ENCODE measurements at places on chromosomes 3 and 15. TPM values are rescaled to one million over a fixed set of nuclear protein-coding genes. Genes with fewer than 3 reads are reported as not detected.

GRCh38 chr3:25033407-25034029, 394.5 kb upstream of the RARB start:
- H3K27ac ChIP-seq = no peak overlapping the region
- no peak overlapping the region for H3K4me3 ChIP-seq
- no peak for DNase-seq
- no peaks in the 10 kb centered on the region for H3K36me3 ChIP-seq

KCNMB2 gene
- total RNA-seq = 0.17 TPM

DNA sequence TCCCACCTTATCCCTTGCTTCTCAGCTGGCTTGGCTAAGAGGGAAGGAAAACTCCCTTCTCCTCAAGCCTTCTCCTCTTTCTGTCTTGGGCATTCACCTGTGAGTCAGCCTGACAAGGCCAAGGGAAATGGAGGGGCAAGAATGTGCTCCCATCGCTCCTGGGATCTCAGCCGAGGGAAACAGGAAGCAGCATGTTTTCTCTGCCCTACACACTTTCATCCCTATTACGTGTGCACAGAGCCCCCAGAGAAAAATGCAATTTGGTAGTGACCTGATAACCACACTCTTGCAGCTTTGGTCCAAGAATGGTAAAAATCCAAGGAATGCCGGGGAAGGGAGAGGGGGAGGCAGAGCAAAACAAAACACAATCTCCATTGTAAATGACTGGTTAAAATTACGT, 32.9 kb upstream of the MTMR10 start:
- no peaks in the 10 kb centered on the region for H3K36me3 ChIP-seq
- peak overlapping the region; percentile 44 for H3K27ac ChIP-seq
- DNase-seq = peak; percentile 99
- H3K4me1 ChIP-seq = peaks cover 6% of the 10 kb centered on the region

RASL12 gene
- 50.5 TPM for total RNA-seq

ACKR4 gene
- 1.8 TPM for total RNA-seq

ASB14 gene
- total RNA-seq = not detected

GRCh38 chr3:58260733-58261132, 23.1 kb downstream of the ABHD6 start:
- peak overlapping the region; percentile 25 for H3K27ac ChIP-seq
- peak; percentile 68 for DNase-seq
- H3K4me3 ChIP-seq = no peak overlapping the region
- H3K36me3 ChIP-seq = no peaks in the 10 kb centered on the region
- no peaks in the 10 kb centered on the region for H3K27me3 ChIP-seq
- H3K4me1 ChIP-seq = peaks cover 8% of the 10 kb centered on the region

FGF12 gene
- 0.17 TPM for total RNA-seq

CLDN18 gene
- not detected for total RNA-seq

IGSF10 gene
- total RNA-seq = 45.9 TPM

GRCh38 chr15:34725556-34725955, 29.2 kb downstream of the GJD2 start:
- no peaks in the 10 kb centered on the region for H3K27me3 ChIP-seq
- DNase-seq = peak; percentile 42
- H3K4me1 ChIP-seq = peaks cover 2% of the 10 kb centered on the region
- no peak overlapping the region for H3K27ac ChIP-seq
- no peaks in the 10 kb centered on the region for H3K36me3 ChIP-seq

DNA sequence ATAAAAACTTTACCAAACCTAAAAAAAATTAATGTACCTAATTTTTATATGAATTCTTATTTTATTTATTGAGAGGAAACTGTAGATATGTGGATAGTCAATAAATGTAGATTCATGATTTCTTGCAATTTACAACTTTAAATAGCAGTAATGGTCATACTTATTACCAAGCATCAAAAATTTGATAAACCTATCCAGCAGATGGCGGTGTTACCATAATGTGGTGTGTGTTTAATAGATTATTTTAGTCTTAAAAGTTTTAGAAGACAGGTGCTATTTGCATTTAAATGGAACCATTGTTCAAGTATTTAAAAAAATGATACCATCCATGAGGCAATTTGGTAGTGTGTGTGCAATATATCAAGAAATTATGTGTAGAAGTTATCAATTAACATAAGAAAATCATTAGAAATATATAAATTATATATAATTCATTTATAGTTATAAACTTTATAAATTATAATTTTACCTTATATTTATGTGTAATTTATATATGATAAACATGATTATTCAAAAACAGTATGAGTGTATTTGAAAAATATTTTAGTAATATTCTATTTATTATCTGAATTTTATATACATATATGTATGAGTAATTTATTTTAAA, 176.0 kb upstream of the BCHE start:
- peak; percentile 20 for DNase-seq
- no peaks in the 10 kb centered on the region for H3K27me3 ChIP-seq
- H3K4me1 ChIP-seq = no peaks in the 10 kb centered on the region

DNA sequence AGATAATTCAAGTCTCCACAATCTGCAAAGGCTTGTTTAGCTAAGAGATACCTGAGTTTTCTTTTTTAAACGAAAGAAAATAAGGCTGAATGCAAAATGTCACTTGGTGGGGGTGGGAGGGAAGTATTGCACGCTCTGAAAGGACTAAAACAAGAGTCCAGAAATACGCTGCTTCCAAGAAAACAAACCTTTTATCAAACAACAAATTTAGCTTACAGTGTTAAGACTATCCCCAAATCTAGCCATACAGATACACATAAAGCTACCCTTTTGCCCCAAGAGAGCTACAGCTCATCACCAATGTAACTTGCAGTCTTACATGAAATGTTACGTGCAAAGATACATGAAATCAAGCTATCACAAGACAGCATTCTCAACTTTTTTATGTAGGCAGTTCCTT, 522.5 kb downstream of the FOXP1 start:
- H3K4me1 ChIP-seq = peaks cover 9% of the 10 kb centered on the region
- no peaks in the 10 kb centered on the region for H3K27me3 ChIP-seq
- peak overlapping the region; percentile 13 for H3K4me3 ChIP-seq
- DNase-seq = no peak
- H3K36me3 ChIP-seq = no peaks in the 10 kb centered on the region

PYGO1 gene
- 10.1 TPM for total RNA-seq

EXD1 gene
- 0.17 TPM for total RNA-seq

- H3K27me3 ChIP-seq = peaks cover 3% of the 10 kb centered on the region
- H3K4me1 ChIP-seq = no peaks in the 10 kb centered on the region
- no peak overlapping the region for H3K27ac ChIP-seq
- H3K36me3 ChIP-seq = no peaks in the 10 kb centered on the region
Observed at GRCh38 chr3:101527441-101527840, 14.4 kb upstream of the SENP7 start.

AGBL1 gene
- not detected for total RNA-seq

DNA sequence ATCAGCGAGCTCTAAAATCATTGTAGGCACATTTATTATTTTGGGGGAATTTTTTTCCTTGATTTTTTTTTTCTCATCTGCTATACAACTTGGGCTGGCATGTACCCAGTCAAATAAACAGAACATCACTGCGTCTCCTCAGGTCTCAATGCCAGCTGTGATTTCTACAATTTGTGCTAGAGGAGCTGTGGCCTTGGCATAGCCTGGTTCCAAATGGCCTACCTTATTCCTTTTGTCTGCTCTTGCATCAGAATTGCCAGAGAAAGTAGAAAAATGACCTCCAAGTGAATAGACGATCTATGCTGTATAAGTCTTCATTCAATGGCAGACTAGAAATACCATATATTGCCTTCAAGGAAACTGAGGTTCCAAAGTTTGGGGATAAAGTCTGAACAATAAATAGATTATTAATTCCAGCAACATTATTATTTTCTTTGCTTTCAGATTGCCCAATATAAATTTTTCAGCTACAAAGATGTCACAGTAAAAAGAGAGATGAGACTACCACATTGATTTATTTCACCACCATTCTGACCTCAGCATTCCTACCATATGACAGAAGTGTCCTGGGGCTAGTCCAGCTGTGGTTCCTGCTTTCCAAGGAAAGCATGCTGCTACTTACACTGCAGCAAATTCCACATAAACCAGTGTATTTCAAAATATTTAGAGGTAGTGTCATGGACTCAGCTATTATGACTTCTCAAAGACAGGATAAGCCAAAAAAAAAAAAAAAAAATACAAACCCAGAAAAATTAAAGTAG, 493.9 kb upstream of the ZNF385D start:
- DNase-seq = peak; percentile 89
- no peaks in the 10 kb centered on the region for H3K27me3 ChIP-seq
- no peak overlapping the region for H3K4me3 ChIP-seq
- no peaks in the 10 kb centered on the region for H3K36me3 ChIP-seq

- no peaks in the 10 kb centered on the region for H3K36me3 ChIP-seq
- no peaks in the 10 kb centered on the region for H3K27me3 ChIP-seq
- DNase-seq = no peak
- H3K27ac ChIP-seq = no peak overlapping the region
- peaks cover 14% of the 10 kb centered on the region for H3K4me1 ChIP-seq
- H3K4me3 ChIP-seq = no peak overlapping the region
Observed at GRCh38 chr3:36476286-36476942, 96.1 kb downstream of the STAC start.

GRCh38 chr3:70806556-70806955, 494.1 kb upstream of the MDFIC2 start:
- H3K4me3 ChIP-seq = no peak overlapping the region
- H3K4me1 ChIP-seq = no peaks in the 10 kb centered on the region
- no peak for DNase-seq
- H3K36me3 ChIP-seq = no peaks in the 10 kb centered on the region
- H3K27me3 ChIP-seq = no peaks in the 10 kb centered on the region

DNA sequence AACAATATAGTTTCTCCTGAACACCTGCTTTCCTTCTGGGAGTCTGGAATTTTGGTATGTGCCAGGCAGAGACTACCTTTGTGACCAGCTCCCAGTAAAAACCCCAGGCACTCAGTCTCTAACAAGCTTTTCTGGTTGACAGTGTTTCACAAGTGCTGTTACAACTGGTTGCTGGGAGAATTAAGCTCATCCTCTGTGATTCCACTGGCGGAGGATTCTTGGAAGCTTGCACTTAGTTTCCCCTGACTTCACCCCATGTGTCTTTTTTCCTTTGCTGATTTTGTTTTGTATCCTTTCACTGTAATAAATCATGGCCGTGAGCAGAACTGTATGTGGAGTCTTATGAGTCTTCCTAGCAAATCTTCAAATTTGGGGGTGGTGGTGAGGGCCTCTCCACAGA, 5.7 kb upstream of the TAGLN3 start:
- H3K4me1 ChIP-seq = no peaks in the 10 kb centered on the region
- no peak overlapping the region for H3K4me3 ChIP-seq
- no peaks in the 10 kb centered on the region for H3K27me3 ChIP-seq

TMEM40 gene
- total RNA-seq = not detected

DNA sequence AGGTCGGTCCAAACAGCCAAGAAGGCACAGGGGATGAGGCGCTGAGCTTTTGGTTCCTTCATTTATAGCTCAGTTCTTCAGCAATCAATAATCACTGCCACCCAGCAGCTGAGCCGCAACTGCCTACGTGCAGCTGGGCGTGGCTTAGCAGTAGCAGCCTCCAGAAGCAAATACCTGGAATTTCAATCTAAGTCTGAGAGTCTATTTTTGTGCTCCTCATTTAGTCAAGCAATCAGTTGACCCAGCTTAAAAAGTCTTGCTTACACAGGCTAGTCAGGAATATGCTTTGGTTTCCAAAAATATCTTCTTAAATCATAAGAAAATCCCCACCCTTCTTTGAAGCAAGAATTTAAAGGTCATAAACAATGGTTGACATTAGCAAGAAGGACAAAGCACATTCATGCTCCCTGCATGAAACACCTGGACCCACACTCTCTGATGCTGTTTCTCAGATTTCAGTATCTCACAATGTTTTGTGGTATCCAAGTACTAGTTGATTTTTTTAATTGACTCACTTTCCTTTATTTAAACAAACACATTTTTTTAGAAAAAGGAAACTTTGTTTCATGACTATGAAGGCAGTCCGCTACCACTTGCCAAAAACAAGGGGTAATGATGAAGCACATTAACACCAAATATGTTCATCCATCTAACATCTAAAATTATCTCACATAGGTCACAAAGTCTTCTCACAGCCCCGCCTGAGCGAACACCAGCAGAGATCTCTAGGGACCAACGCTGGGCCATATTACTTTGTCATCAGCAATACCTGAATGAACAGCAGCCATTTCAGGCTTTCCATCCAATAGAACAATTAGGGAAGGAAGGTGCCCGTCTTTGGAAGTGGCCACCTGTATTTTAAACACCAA, 106.1 kb downstream of the OXNAD1 start:
- H3K27me3 ChIP-seq = no peaks in the 10 kb centered on the region
- DNase-seq = peak; percentile 31
- H3K4me1 ChIP-seq = peaks cover 14% of the 10 kb centered on the region
- peaks cover 4% of the 10 kb centered on the region for H3K36me3 ChIP-seq
- H3K27ac ChIP-seq = peak overlapping the region; percentile 16
- H3K4me3 ChIP-seq = no peak overlapping the region

DNA sequence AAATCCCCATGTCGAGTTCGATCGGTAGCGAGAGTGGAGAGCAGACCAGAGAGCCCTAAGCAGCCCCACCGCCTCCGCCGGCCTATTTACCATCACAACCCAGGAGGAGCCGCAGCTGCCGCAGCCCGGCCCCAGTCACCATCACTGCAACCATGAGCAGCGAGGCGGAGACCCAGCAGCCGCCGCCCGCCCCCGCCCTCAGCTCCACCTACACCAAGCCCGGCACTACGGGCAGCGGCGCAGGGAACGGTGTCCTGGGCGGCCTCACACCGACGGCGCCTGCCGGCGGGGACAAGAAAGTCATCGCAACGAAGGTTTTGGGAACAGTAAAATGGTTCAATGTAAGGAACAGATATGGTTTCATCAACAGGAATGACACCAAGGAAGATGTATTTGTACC, 89.5 kb upstream of the TPM1 start:
- no peak for DNase-seq
- H3K36me3 ChIP-seq = no peaks in the 10 kb centered on the region
- no peak overlapping the region for H3K4me3 ChIP-seq

- H3K27me3 ChIP-seq = no peaks in the 10 kb centered on the region
- no peak for DNase-seq
- no peaks in the 10 kb centered on the region for H3K4me1 ChIP-seq
- H3K36me3 ChIP-seq = no peaks in the 10 kb centered on the region
- H3K27ac ChIP-seq = no peak overlapping the region
Observed at GRCh38 chr3:7745711-7746110, 755.9 kb upstream of the LMCD1 start.

DNA sequence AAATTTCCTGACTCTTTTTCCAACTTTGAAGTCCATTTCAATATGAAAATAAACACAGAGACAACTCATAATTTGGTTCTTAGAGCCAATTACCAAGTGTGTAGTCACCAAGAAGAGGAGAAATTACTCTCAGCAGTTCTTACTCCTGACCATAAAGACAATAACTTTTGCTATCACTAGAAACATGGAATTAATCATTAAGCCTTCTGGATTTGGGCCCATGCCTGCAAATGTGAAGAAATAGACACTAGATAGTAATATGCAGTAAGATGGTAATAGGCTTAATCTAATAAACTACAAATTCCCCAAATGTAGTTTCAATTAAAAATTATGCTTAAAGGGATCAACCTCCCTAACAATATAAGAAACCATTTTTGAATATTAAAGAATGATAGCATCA, 185.1 kb upstream of the AGTR1 start:
- H3K27me3 ChIP-seq = no peaks in the 10 kb centered on the region
- no peak overlapping the region for H3K27ac ChIP-seq
- H3K4me1 ChIP-seq = no peaks in the 10 kb centered on the region
- no peak overlapping the region for H3K4me3 ChIP-seq
- DNase-seq = no peak
- H3K36me3 ChIP-seq = no peaks in the 10 kb centered on the region

Measured in fibroblast of lung (primary cell).